ENCODE measurements at places on chromosomes 6 and 20.

- no peak for DNase-seq
Observed at GRCh38 chr6:37731888-37732287, 34.2 kb upstream of the MDGA1 start.

DNA sequence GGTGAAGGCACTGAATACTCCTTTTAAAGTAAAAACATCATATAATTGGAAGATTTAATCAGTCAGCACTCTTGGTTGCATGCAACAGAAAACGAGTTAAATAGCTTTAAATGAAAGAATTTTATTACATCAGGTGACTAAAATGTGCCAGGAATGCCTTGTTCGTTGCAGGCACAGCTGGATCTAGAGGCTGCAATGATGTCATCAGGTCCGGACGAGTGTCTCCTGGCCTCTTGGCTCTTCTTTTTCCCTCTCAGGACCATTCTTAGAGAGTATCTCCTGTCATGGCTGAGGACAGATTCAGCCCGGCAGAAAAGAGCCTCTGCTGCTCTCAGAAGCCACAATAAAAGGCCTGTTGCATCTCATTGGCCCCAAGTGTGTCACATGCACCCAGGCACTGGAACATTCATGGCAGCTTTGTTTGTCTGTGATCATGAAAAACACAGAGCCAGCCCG is 510.7 kb upstream of the SULF2 start:
- peak; percentile 83 for DNase-seq

- DNase-seq = no peak
Observed at GRCh38 chr6:142838821-142839685, 105.9 kb downstream of the HIVEP2 start.

DNA sequence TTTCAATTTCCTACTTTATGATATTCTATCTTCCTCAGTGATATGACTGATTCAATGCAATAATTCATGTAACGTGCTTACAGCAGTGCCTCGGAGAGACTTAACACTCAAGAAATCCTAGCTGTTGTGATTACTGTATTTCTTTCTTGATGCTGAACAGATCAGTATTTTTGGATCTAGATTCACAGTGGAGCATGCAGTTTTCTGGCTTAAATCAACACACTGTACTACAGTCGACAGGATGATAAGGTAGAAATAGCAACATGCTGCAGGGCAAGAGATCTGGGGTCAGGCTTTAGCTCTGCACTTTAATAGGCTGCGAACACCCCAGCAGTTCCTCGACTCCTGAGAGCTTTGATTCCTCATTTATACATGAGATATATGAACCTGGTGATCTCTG is 161.0 kb downstream of the AIG1 start:
- DNase-seq = no peak

GRCh38 chr6:41672816-41673703 is 34.8 kb downstream of the MDFI start:
- DNase-seq = no peak

DNA sequence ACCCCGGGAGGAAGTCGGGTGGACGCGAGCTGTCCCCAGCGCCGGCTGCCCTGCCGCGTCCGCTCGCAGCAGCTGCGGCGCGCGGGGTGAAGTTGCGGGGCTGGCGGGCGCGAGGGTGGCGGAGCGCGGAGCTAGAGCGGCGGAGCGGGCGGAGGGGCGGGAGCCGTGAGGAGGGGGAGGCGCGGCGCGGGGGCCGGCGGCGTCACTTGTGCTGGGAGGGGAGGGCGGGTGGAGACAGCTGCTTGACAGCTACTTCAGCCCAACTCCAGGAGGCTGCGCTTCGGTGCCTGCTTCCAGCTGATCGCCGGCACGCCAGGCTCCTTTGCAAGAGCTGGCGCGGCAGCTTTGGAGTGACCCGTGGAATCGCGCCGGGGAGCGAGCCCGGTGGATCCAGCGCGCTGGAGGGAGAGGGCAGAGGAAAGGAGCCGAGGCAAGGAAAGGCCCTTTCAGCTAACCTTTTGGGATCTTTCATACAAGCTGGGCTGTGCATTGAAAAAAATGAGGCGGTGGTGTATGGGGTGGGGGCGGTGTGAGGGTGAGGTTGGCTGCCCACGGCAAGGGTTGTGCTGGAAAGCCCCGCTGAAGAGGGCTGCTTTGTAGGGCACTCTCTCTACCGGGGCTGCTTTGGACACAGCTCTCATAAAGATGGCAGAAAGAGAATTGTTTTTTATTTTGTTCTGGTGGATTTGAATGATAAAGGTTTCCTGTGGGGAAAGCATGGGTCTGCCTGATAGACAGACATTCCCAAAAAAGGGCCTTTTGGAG is 24.6 kb downstream of the RIPOR2 start:
- DNase-seq = peak; percentile 87

DNA sequence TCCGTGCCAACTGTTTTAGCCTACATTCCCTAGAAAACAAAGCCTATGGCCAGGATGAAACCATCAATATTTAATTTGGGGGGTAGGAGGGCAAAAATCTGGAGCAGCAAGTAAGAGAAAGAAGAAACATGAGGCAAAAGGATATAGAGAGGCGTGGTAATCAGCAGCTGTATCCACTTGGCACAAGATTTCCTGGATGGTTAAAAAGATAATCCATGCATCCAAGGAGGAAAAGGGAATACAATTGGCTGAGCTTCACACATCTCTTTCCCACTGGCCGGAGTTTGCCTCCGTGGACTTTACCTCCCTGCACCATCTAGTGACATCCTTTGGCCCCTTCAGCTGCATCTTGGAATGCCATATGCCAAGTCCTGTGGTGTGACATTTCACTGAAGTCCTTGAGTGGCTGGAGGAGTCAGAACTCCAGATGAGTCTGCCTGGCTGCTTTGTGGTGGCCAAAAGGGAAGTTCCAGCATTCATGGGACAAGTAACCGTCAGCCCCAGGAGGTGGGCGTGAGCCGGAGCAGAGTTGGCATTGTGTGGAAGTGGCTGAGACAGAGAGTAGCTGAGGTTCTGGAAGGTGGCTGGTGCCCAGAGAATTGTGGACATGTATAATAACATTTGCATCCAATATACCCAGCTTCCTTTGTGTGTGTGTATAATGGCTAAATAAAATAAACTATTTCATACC is 13.7 kb upstream of the TMX4 start:
- DNase-seq = no peak

Data from islet precursor cell (in vitro differentiated cells).